Uterus (tissue), 4 donors: ENCODE measurements at places on chromosomes 2 and 18. TPM values are rescaled to one million over a fixed set of nuclear protein-coding genes. Genes with fewer than 3 reads are reported as not detected.

The EDAR gene
- not detected for total RNA-seq

The LBX2 gene
- total RNA-seq, result not detected

- no peak for DNase-seq
Measured at GRCh38 chr18:2976218-2977132, 36.5 kb downstream of the LPIN2 start.

DNA sequence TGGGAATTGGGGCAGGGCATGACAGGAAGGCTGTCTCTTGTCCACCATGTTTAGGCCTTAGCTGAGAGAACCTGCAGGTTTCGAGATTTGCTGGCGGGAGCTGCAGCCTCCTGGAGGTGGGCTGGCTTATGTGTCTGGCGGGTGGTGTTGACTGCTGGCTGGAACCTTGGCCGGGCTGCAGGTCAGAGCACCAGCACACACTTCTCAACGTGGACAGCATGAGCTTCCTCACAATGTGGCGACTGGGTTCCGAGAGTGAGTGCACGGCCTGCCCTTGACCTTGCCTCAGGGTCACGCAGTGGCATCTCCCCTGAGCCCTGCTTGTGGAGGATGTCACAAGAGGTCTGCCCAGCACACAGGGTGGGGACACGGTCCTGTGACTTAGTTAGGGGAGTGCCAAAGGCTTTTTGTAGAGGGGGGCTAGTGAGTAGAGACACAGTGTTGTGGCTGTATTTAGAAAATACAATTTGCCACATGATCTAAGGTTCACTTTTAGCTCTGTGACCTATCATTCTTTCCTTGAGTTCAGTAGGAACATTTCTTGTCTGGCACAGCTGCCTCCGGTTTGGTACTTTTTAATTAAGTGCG lies 134.8 kb downstream of the SEPTIN10 start:
- no peak for DNase-seq

DNA sequence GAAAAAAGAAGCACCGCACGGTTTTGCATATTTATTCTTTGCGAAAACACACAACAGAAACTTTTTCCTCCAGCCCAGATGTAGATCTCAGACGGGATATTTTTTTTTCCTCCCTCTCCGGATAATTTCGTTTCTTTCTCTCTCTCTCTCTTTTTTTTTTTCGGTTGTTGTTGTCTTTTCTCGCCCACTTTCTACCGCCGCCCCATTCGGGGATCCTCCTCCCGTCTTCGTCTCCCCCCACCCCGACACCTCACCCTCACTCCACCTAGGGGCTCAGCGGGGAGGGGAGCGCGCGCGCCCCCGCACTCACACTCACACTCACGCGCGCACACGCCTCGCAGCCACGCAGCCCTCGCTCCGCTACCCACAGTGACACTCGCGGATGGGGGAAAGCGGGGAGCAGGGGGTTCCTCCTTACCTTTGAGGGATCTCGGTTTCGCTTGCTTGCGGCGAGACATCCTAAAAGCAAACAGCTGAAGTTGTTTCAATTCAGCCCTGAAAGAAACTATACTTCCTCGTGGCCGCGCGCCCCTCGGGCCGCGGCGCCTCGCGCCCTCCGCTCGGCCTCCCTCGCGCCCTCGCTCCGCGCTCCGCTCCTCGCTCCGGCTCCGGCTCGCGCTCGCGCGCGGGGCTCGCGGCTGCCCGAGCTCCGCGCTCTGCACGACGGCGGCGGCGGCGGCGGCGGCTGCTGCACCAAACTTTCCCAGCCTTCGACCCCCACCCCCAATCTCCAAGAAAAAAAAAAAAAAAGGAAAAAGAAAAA lies 1.3 kb downstream of the ZNF521 start:
- DNase-seq, result peak; percentile 69

The CDH19 gene
- 1.5 TPM for total RNA-seq

GRCh38 chr2:200443376-200443775 lies 66.5 kb downstream of the KCTD18 start:
- DNase-seq, result no peak

- DNase-seq, result no peak
Measured at GRCh38 chr2:239651859-239652258, 251.0 kb upstream of the HDAC4 start.

- DNase-seq, result no peak
Measured at GRCh38 chr2:206890926-206891325, 48.4 kb upstream of the CPO start.

The ANO7 gene
- 3.8 TPM for total RNA-seq

The ASB1 gene
- 29.0 TPM for total RNA-seq

DNA sequence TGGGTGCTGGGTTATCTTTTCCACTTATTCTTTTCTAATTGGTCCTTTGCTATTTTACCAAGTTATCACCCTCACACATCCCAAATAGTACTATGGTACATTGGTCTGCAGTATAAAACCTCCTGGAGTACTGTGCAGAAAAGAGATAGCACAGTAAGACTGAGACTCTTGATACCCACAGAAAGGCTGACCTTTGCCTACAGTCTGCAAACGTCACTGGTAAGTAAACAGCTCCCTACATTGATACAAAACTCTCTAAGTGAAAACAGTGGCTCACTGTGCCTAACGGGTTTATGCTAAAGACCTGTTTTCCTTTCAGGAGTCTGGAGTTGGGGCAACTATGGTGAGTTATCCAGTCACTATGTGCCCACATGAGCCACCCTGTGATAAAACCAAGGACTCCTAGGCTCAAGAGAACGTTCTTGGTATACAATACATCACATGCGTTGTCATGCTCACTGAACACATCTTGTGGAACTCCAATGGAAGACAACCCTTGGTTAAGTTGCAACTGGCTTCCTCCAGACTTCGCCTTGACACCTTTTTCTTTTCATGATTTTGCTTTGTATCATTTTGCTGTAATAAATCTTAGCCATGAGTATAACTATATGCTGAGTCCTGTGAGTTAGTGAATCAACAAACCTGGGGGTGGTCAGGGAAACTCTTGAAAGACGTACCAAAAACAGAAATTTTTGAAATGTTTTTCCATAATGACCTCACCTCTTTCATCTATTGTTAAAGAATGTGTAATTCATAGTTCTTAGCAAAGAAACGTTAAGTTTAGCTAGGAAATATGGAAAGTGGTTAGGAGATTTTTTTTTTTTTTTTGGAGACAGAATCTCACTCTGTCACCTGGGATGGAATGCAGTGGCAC lies 104.9 kb downstream of the C2orf74 start:
- no peak for DNase-seq

DNA sequence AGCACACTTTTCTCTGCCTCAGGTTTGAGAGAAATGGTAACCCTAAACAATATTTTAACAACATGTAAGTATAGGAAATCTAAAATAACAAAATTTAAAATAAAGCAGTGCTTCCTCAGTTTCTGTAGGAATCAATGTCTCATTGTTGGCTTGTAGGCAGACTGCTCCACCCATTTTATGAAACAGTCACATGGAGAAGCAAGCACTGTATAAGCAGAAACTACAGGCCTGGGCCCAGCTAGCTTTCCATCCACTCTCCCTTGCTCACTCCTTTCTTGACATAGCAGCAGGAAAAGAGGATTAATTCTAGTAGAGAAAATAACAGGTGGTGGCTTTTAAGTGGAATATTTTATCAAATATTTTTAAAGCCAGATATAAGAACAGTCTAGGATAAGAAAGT lies 97.2 kb downstream of the PLEKHM3 start:
- DNase-seq, result no peak

GRCh38 chr2:1900732-1901131 lies 156.4 kb upstream of the PXDN start:
- DNase-seq, result no peak

The ASAP2 gene
- total RNA-seq, result 32.4 TPM

GRCh38 chr2:2851316-2851715 lies 520.2 kb upstream of the MYT1L start:
- DNase-seq, result no peak

The C1QL2 gene
- total RNA-seq, result not detected
